ENCODE measurements at places on chromosomes 1 and 21.

DNA sequence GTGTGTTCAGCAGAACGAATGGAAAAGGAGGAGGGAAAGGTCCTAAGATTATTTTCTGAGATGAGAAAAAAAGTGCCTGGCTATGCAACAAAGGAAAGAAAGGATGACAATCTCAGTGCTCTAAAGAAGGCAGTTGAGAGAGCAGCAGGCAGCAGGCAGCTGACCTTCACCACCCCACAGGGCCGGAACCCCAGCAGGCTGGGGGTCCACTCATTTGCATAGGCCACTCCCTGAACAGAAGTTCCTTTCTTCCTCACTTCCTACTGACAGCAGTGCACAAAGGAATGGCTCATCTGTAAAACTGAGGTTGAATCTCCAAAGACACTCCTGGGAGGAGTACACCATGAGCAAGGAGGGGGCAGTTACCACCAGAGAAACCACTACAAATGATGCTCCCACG lies 41.4 kb upstream of the TNR start:
- DNase-seq = no peak

GRCh38 chr1:27931759-27932158 lies 3.0 kb upstream of the SMPDL3B start:
- no peak for DNase-seq

GRCh38 chr1:192768463-192768862 lies 40.4 kb upstream of the RGS2 start:
- no peak for DNase-seq

DNA sequence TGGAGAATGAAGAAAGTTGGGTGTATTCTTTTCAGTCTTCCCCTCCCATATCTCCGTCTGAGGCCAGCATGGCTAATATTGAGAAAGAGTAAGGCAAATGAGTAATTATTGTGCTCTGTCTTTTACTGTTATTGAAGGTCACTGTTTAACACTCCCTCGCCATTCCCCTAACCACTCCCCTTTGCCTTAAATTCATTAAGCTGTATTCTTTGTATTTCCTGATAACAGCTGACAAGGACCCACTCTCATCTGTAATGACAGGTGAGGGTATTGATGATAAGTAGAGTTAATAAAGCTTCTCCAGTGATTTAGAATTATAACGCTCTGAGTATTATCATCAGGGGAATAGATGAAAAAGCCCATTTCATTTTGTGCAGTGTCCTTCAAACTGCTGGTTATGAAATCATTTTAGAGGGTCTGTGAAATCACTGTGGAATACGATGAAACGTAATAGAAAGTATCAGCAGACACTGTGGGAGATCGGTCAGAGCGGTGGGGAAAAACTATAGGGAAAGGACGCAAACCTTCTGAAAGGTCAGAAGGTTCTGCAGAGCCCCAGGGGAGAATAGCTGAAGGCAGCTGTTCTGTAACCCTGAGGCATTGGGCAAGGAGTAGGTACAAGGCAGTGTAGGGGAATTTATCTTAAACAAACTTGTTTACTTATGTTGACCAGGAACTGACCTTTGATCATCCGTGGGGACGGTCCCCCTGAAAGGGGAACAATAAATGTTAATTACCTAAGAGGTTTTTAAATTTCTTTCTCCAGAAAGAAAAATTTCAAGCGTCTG lies 46.3 kb upstream of the CACYBP start:
- DNase-seq = no peak

- DNase-seq = no peak
Measured at GRCh38 chr1:158055854-158056253, 62.4 kb downstream of the KIRREL1 start.

GRCh38 chr1:175481126-175482070 lies 262.0 kb downstream of the TNR start:
- peak; percentile 58 for DNase-seq

GRCh38 chr1:221039616-221040015 lies 160.4 kb downstream of the HLX start:
- DNase-seq = no peak

DNA sequence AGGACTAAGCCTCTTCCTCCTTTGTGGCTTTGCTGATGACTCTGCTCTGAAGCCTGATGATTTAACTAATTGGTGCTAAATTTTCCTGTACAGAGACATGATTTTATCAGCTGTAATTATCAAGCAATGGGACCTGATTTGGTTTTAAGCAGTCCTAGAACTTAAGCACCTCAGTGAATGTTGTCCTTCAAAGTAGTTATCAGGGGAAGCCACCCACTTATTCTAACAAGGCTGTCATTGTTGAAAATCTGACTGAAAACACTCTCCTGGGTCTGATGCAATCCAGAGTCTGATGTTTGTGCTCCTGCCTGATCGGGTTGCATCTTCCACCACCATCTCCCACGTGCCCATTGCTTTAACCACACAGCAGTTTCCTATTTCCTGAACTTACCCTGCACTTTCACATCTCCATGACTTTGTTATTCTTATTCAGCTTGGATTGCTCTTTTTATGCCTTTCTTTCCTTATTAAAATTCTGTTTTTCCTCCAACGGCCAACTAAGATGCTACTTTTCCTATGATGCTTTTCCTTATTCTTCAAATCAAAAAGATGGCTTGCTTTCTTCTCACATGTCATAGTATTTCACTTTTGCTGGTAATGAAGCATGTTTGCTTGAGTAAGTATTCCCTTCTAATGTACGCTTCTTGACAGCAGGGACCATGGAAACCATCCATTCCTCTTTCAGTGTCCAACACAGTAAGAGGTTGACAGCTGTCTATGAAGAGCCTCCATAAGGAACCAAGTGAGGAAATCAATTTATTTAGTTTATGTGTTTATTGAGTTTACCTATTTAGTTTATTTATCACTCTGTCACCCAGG lies 55.0 kb downstream of the S1PR1 start:
- peak; percentile 80 for DNase-seq

GRCh38 chr1:228511546-228512445 lies 24.6 kb downstream of the RNF187 start:
- no peak for DNase-seq

- no peak for DNase-seq
Measured at GRCh38 chr1:23614032-23614660, 54.8 kb upstream of the ID3 start.

DNA sequence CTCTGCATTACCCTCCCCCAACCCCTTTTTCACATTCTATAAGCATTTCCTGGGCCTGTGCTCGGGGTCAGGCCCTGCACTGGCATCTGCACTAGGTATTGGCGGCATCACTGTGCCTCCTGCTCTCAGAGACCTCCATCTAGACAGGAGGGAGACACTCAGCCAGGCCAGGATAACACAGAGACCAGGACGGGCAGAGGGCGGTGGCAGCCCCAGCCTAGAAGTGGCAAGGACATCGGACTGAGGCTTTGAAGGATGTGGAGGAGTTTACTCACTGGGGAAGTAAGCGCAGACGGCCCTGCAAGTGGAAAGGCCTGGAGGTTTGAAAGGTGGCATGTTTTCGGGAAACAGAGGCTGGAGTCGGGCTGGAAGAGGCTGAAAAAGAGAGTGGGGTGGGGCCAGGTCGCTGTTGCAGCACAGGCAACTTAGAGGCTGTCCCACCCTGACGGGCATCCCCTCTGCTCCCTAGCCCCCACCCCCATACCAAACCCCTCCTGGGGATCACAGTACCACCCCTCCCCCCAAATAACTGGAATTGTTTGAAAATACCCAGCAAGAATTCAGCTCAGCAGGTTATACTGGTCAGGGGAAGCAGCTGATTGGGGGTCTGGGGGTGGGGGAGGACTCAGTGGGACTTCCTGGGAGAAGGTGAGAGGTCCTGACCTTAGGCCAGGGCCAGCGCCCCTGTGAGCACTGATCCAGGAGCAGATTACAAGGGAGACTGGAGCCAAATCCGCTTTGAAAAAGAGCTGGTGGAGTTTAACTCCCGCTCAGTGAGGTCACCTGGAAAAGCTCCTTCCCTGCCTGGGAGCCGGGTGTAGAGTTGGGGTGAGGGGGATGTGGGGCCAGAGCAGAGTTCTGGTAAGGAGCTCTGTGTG lies 121.8 kb upstream of the WNT4 start:
- no peak for DNase-seq

GRCh38 chr1:203628201-203629015 lies 1.8 kb downstream of the ATP2B4 start:
- DNase-seq = no peak

- DNase-seq = no peak
Measured at GRCh38 chr1:116762781-116763115, 8.5 kb downstream of the CD2 start.

DNA sequence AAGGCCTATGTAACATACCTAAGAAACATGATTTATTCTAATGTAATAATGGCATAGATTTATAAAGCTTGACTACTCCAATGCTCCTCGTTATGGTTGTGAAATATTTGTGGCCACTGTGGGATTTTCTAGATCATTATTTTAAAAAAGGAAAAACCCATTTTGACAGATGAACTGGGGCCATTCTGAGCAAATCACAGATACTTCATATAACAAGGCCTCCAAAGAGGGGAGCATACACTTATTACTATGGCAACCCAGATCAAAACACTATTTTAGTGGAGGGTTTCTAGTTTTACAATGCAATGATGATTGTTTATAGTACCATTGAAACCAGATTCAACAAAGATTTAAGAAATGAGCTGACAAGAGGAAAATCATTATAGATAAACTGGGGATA lies 346.6 kb downstream of the ZNF326 start:
- no peak for DNase-seq

- no peak for DNase-seq
Measured at GRCh38 chr1:74791491-74791890, 58.5 kb downstream of the TYW3 start.

DNA sequence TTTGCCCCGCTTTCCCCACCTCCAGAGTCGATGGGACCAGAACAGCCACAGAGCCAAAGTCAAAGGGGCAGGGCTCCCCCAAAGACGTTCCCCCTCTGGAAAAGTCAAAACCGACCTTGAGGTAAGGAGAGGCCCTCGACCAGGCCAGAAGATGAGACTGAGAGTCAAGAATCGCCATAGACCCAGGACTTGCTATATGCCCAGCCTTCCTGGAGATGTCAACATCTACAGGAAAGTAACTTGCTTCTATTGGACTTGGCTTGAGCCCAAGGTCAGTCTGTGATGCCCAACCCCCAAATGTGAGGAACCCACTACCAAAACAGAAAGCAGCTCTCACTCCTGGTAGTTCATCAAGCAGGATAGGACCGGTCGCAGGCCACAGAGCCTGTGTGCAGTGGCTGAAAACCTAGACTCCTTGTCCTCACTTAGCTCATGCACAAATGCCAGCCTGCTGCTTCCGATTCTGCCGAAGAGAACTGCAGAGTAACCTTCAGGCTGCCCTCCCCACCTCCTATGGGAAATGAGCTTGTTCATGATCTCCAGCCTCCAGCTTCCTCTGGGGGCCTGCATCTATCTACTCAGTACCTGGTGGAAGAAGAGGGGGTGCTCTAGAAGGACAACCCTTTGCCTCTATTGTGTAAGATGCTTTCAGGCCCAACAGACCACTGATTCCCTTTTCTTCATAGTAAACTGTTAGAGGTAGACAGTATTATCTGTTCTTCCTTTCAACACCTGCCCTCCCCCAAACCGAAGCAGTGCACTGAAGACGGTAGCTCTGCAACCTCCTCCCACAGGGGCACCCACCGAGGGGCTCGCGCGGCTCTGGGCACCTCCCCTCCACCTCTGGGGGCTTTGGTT lies 1.4 kb downstream of the ACOT7 start:
- DNase-seq = no peak

GRCh38 chr1:31811605-31812004 lies 4.2 kb downstream of the SPOCD1 start:
- DNase-seq = no peak

- no peak for DNase-seq
Measured at GRCh38 chr21:43739621-43740435, 20.9 kb downstream of the PDXK start.

DNA sequence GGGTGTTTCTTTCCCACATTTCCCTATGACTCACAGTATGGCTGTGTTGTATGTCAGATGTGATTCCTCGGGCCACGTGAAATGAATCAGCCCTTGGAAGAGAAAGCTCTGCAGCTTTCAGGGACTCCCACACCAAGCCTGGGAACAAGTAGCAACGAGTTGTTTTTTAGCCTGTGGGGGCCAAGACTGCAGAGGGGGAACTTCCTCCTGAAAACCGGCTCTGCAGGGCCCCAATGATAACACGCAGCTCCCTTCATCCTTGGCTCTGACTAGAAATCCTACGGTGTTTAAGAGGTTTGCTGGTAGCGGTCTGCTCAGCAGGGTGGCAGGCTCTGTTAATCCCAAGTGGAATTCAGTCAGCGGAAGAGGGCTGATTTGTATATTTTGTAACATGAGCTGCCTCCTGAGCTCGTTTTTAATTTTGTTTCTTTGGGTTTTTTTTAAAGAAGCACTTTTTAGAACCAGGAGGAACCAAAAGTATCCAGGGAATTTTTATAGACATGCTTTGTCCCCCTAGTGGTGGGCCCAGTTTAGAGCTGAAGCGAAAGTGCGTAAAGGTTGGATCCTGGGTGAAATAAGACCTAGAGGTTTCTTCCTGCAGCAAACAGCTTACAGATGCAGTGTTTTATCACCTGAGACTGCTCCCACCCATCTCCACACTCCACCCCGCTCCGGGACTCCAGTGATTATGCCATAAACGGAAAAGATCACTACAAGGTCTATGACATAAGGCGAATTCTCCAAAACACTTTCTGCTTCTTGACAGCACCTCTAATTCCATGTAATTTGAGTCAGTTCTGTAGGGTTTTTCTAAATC lies 48.8 kb downstream of the LAMC2 start:
- peak; percentile 96 for DNase-seq

DNA sequence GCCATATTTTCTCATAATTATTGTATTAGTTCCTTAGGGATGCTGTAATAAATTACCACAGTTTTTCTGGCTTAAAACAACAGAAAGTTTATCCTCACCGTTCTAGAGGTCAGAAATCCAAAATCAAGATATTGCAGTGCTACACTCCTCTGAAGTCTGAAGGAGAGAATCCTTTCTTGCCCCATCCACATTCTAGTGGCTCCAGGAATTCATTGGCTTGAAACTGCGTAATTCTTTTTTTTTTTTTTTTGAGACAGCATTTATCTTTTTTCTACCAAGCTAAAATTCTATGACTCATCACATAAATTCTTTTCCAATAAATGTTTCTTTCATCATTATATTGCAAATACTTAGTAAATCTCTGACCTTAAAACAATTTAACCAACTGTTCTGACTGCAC lies 451.0 kb upstream of the RGS18 start:
- peak; percentile 45 for DNase-seq

DNA sequence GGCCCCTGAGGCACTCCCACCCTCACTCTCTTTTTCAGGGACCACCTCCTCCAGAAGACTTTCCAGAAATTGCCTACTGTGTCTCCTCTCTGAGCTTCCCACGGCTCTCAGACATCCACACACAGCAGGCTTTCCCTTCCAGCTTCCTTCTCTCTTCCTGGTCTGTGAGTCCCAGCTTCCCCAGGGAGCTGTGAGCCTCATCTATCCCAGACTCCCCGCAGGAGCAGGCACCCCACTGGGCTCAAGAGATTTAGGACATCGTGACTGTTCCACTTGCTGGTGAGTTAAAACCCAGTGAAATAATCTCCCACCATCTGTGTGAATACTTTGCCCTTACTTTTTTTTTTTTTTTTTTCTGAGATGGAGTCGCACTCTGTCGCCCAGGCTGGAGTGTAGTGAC lies 22.0 kb upstream of the PRELP start:
- no peak for DNase-seq

GRCh38 chr1:209379280-209379679 lies 204.2 kb upstream of the CAMK1G start:
- no peak for DNase-seq

GRCh38 chr21:29055080-29055479 lies 18.4 kb downstream of the CCT8 start:
- DNase-seq = no peak

Measured in COLO829 (cell line).